Fibroblast of the aortic adventitia (primary cell): ENCODE measurements at places on chromosomes 12 and 14.

DNA sequence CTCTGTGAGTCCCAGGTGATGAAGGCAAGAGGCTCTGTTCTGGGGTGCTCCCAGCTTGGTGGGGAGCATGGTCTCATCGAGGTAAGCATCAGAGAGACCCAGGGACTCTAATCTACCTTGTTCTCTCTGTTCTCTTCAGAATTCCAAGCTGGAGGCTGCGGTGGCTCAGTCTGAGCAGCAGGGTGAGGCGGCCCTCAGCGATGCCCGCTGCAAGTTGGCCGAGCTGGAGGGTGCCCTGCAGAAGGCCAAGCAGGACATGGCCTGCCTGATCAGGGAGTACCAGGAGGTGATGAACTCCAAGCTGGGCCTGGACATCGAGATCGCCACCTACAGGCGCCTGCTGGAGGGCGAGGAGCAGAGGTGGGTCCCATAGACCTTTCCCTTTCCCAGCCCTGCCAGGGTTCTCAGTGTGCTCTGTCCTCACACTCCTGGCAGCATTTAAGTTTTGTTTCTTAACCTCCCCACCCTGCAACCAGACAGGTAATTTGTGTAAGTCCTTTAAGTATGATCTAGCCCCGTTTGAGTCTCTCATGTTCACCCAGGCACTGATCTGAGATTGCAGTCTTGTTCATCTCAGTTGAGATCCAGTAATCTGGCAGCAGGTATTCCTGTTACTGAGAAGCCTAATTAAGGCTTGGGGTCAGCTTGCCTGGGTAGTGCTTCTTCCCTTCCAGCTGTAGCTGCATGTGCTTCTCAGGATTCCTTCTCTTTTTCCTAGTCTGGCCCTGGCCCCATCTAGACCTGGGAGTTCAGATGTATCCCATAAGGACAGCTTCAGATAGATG lies 14.8 kb upstream of the KRT81 start:
- no peak for DNase-seq

- no peak for DNase-seq
Measured at GRCh38 chr14:21527318-21527679, 1.2 kb upstream of the SALL2 start.

- DNase-seq, result no peak
Measured at GRCh38 chr12:90870971-90871725, 83.8 kb downstream of the CCER1 start.

- DNase-seq, result no peak
Measured at GRCh38 chr12:11951209-11951608, 119.5 kb upstream of the BCL2L14 start.

GRCh38 chr14:64755781-64756221 lies 51.6 kb downstream of the PLEKHG3 start:
- peak; percentile 33 for DNase-seq

DNA sequence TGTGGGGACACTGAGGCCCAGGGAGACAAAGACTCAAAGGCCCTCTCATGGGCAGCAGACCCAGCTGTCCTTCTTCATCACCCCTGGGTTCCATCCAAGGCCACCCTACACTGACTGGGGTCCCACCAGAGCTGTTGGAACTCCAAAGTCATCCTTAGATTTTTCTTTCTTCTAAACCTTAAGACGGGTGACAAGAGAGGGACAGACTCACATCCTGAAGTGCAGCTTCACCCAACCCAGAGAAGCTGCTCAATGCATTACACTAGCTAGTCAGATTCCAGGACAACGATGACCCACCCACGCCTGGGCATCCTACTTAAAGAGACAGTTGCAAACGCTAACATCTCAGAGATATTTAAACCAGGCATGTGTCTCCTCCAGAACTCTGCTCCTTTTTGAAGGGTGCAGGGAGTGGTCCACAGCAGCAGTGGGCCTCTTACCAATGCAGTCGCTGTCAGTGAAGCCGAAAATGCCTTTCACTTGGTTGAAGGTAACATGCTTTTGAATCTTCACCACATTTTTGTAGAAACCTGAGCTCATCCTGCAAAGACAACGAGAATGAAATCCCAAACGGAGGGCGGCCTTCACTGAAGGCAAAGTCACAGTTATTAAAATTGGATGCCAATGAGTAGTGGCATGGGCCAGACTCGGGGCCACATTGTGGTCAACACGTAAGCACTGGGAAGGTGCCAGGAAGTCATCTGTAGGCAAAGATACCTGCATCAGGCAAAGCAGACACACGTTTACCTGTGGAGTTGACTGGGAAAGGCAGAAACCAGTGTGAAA lies 23.4 kb downstream of the SLC25A47 start:
- no peak for DNase-seq

GRCh38 chr12:91662021-91662420 lies 479.4 kb upstream of the DCN start:
- peak; percentile 1 for DNase-seq

DNA sequence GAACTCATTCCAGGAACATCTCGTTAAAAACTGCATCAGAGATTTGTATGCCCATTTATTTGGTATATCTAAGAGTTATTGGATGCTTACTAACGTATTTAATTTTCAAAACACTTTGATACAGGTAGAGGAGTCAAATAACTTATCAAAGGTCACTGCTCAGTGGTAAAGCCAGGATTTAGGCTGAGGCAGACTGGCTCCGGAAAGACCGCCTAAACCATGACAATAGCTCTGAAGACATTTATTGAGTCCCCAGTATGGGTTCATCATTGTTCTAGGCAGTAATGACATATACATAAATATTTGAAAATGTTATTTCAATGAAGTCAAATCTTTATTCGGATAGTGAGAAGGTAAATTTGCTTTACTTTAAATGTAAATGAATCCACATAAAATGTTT lies 30.3 kb downstream of the WBP11 start:
- no peak for DNase-seq

- peak; percentile 80 for DNase-seq
Measured at GRCh38 chr12:92421701-92422100, 276.1 kb upstream of the BTG1 start.

DNA sequence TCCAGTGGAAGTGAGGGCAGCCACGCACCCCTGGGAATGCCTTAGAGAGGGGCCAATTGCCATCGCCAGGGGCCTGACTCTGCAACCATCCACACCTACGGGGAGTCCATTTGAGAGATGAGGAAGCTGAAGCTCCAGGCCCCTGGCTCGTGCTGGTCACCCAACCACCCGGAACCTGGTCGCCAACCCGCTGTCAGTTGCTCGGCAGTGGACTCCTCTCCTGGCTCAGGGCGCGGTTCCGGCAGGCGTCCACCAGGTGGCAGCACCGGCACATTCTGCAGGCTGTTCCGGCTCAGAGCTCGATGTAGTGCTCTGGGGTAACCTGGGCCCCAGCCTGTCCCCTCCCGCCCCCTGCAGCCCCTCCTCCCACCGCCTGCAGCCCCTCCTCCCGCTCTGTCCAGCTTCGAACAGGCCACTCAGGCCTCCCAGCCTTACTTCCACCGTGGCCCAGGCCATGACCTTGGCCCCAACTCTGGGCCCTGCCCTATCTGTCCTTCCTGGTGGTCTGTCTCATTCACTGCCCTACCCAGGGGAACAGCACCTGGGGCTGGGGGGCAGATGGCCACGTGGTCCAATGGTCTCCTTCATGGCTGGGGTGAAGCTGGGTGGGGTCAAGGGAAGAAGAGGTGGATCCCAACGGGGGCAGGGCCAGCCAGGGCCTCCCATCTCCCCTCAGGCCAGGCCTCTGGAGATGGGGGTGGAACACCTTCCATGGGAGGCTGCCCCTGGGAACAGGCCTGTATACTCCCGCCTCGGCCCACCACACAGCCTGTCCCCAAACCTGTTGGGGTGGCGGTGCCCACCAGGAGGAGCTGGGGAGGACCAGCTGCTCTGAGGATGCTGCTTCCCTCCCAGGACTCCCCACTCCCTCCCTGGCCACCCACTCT lies 15.7 kb downstream of the SIVA1 start:
- DNase-seq, result peak; percentile 73

DNA sequence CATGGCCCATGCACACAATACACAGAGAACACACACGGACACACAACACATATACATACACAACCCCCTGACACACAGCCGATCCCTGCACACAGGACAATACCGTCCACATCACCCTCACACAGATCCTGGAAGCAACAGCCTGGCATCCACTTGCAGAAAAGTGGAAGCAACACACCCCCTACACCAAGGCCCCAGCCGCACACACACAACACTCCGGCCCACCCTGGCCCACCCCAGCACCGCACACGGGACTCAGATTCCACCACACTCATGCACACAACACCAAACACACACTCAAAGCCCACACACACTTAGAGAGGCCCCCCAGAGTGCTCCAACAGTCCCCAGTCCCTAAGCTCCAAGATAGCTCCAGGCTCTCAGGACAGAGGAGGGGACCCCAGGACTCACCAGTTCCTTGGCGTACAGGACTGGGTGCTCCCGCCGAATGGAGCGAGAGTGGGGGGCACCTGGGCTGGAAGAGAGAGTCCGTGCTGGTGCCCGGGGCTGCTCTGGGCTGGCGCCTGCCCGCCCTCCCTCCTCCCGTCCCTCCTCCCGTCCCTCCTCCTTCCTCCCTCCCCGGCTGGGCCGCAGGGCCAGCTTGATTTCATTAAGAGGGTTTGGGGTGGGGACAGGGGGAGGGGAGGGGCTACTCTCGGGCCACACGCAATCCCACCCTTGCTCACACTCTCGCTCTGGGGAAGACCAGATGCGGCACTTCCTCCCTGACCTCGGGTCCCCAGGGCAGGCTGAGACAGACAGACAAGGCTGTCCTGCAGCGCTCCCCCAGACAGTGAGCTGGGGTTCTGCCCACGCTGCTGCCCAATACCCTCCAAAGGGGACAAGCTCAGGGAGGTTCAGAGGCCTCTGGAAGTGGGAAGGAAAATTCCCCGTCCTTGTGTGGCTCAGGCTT lies at the start of gene TMEM119:
TSS of gene TMEM119 (minus strand) at position 526 of the 913 bp plus-strand sequence. CDS start 5,701 bp downstream, outside the sequence.
- DNase-seq, result peak; percentile 77

- DNase-seq, result peak; percentile 58
Measured at GRCh38 chr14:103141117-103141796, 18.0 kb downstream of the TNFAIP2 start.

DNA sequence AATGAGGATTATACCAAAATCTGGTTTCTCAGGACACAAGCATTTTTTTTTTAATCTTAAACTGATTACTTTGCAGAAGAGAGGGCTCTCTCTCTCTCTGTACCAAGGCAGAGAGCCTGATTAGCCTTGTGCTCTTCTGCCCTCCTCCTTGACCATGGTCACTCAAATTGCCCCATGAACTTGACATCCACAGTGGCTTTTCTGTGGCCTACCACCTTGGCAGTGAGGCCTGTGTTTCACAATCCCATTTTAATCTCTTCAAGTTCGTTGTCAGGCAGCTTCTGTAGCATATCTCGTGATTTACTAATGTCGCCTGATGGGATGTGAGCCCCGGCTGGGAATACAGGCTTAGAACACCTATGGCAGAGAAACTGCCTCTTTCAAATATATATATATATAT lies 30.7 kb upstream of the PWP1 start:
- DNase-seq, result no peak

- no peak for DNase-seq
Measured at GRCh38 chr12:21985155-21985554, 43.9 kb upstream of the ABCC9 start.

DNA sequence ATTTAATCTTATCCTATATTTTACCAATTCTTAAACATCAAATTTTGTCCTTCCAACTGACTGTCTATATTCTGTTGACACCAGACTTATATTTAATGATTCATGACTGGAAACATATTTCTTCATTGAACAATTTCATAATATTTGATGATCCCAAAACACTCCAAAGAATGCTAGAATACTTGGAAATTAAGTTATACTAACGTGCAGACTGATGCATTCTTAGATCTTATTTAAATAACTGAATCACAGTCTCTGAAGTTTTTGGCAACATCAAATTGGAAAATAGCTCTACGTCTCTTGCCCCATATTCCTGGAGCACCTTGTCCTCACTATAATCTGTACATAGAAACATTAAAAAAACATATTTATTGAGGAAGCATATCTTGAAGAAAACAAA lies 127.4 kb downstream of the HMGA2 start:
- DNase-seq, result peak; percentile 42

GRCh38 chr14:71532344-71532743 lies 399.9 kb upstream of the RGS6 start:
- DNase-seq, result peak; percentile 76

GRCh38 chr12:52865090-52865944 lies 16.5 kb upstream of the KRT78 start:
- DNase-seq, result peak; percentile 76

DNA sequence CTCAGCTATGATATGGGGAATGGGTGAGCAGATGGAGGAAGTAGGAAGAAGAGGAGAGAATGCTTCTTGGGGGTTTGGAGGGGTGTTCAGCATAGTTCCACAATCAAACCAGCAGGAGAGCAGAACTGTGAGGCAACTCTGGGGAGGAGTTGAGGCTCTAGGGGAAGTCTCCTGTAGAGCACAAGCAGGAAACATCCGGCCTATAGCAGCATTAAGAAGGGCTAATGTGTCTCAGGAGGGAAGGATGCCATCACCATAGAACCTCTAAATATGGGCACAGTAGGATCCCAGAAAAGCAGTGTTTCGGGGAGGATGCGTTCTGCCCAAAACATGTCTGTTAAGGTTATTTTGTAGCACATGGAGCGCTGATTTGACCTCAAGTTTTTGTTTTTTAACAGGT lies 8.4 kb upstream of the SALL2 start:
- no peak for DNase-seq

DNA sequence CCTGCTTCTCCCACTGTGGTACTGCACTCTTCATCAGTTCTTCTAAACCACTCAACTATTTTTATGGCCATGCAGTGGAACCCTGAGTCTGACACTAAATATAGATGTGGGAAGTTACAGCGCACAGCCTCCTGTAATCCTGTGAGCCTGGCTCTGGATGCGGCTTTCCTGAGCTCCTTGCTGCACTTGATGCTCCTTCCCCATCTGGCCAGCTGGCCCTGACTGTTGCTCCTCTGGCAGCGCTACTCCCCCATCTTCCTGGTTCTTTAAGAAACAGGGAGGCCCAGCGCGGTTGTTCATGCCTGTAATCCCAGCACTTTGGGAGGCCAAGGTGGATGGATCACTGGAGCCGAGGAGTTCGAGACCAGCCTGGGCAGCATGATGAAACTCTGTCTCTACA lies 24.6 kb downstream of the IQSEC3 start:
- DNase-seq, result no peak

DNA sequence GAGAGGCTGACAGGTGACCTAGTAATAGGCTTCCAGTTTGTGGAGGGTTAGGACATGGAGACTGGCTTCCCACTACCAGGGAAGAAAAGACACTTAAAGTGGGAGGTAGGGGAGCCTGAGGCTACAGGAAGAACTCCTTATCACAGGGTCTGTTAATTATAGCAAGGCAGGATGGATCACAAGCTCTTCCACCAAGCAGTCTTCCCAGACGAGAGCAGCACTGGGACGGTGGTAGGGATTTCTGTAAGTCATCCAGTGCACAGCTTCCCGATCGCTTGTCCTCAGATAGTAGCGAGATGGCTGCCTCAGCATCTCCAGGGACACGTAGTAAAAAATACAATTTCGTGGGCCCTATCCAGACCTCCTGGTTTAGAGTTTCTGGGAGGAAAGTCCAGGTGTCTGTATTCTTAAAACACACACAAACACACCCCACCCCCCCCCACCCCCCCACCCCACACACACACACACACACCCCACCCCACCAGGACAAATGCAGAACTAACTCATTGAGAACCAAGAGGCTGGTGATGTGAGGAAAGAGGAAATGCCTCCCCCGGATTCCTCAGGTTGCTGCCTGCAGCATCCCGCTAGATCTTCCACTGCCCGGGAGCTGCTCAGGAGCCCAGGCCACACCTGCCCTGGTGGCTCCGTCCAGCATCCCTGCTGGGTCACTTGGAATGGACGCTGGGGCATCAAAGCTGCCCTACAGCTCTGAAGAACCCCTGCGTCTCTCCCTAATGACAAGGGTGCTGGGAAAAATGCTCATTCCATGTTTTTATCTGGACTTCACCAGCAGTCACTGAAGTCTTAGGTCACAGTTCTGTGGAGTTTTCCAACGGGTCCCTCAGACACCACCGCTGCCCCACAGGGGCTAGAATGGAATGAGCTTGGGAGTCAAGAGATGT lies 307.2 kb downstream of the CACNA1C start:
- DNase-seq, result no peak

- DNase-seq, result no peak
Measured at GRCh38 chr12:92063641-92064040, 82.0 kb downstream of the BTG1 start.
